Caudate nucleus (tissue), 63 donors: ENCODE measurements at places on chromosomes 7 and 10.

DNA sequence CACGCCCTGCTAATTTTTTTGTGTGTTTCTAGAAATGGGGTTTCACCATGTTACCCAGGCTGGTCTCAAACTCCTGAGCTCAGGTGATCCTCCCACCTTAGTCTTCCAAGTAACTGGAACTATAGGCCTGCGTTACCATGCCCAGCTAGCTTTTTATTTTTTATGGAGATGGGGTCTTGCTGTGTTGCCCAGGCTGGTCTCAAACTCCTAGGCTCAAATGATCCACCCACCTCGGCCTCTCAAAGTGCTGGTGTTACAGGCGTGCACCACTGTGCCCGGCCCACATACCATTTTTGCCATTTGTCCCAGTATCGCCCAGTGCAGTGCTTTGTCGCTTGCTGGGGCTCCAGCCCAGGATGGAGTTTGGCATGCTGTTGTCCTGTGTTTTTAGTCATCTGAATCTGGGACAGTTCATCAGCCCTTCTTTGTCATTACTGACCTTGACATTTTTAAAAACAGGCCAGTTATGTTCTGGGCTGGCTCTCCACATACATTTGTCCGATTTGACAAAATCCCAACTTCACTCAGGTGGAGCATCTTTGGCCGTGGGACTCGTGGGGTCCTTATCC lies 16.7 kb downstream of the FOXK1 start:
- no peak for DNase-seq

DNA sequence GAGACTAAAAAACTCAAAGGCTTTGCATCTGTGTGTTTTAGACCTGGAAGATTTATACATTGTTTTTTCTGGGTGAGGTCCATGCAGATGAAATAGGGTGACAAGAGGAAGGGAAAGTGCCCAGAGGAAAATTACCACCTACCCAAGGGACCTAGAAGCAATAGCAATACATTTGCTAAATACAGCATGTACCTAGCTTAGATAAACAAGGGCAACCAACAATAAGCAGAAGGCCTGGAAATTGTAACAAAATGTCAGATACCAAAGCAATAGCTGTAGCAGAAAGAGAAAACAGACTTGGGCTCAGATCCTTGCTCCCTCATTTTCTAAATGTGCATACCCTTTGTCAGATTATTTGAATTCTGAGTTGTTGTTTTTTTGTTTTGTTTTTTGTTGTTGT lies 318.4 kb upstream of the KMT2E start:
- no peak for DNase-seq

- no peak for DNase-seq
Observed at GRCh38 chr10:11048707-11049278, 31.1 kb downstream of the CELF2 start.

DNA sequence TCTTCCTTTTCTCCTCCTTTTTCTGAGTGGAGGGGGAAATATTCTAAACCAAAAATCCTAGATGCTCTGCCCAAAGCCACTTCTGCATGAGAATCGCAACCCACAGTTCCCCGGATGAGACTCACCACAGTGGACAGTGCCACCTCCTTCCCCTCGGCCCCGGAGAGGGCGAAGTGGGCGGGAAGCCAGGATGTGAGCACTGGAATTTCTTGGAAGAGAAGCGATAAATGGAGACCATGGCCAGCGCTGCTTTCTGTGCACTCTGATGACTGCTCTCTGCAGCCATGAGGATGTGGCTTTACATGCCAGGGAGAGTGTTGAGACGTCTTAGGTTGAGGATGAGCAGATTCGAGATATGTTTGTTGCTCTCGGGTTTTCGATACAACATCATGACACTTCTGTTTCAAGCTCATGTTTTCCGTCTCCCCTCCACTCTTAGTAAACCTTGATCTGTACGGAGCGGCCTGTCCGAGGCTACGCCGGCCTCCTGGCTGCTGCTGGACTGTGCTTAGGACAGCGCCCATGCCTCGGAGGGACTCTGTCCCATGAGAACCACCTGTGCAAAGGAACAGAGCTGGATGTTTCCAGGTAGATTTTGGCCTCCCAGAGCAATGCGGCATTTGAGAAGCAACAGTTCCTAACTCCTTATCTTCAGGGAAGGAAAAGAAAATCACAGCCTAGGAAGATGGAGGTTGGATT lies 414.6 kb upstream of the FOXK1 start:
- no peak for DNase-seq

- DNase-seq: no peak
Observed at GRCh38 chr7:131649003-131649541, 92.6 kb upstream of the PODXL start.

DNA sequence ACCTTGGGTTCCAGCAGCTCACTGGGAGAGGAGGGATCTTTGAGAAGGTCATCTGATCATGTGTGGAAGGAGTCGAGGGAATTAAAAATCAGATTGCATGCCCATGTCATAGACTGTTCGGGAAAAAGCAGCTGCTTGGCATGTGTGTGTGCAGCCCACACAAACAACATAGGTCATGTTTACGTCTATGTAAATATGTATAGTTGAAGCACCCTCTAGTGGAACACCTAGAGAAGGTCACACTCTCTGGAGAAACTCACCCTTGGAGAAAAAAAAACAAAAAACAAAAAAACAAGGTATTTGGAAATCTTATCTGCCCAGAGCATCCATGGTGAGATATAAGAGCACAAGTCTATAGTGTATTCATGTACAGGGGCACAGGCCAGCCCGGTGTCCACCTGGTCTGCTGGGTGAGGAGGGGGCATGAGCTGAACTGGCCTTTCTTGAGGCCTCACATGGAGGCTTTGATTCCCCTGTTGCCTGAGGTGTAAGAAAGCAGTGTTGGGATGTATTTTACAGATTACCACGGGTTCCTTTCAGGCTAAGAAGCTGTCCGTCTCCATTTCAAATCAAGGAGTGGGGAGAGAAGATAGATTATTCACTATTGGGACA lies 98.0 kb downstream of the NPY start:
- DNase-seq: no peak

DNA sequence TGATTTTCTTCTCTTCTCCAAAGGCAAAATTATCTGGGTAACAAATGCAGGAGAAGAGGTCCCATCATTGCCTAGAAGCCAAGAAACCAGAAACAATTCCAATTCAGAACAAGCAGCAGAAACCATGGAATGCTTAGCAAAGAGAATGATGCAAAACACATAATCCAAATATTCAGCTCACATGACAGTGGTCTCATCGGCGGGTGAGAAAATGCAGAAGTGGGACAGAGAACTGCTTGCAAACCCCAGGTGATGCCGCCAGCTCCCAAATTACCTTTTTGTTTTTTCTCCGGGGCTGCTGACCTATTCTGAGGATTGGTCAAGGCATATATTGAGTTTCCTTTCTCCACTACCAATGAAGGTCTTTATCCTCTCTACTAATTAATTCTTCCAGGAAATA lies 99.7 kb downstream of the ZNF22 start:
- DNase-seq: no peak

DNA sequence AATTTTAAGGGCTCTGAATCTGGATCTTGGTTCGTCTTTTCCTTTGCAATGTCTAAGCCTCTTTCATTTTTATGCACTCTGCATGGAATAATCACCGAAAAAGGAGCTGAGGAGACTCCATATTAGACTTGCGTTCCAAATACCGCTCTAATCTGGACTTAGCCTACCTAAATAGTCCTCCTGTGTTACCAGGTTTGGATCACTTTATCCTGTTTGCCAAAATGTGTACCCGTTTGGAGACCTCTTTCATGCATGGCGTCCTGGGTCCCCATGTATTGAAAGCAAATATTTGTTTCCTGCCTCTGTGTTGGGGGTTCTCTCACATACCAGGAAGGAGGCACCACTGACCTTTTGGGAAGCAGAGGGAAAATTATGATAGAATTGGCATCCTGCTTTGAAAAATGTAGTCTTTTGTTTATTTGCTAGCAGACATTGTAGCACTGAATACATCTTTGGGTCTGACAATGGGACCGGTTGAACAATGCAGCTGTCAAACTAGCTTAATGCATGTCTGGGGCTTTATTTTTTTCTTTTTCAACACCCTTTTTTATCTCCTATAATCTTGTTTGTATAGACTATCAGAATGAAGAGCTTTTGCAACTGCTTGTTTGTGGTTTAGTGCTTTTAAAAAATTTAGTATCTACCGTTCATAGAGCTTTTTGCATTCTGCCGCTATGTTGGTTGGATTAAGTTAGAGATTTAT lies 11.8 kb upstream of the CELF2 start:
- DNase-seq: no peak

- no peak for DNase-seq
Observed at GRCh38 chr7:99033765-99034164, 110.1 kb downstream of the SMURF1 start.

- no peak for DNase-seq
Observed at GRCh38 chr10:97013983-97014382, 171.8 kb downstream of the SLIT1 start.

DNA sequence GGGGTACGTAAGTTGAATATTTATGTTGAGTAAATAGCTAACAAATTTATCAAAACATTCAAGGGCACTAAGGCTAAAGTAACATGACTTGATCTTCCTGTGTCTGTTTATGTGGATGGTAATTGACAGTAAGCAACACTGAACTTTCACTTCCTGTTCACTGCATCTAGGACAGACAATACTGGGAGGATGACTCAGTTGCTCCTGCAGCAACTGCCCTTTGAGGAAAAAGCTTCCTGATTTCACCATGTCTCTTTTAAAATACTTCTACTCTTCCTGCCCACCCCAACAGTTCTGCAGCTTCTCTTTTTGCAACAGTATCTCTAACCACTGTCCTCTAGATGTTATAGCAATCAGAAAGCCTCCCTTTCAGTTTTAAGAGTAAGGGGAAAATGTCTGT lies 76.6 kb upstream of the HGF start:
- no peak for DNase-seq

GRCh38 chr7:105493196-105493922 lies 28.7 kb downstream of the PUS7 start:
- no peak for DNase-seq

- DNase-seq: no peak
Observed at GRCh38 chr10:75443362-75443761, 11.9 kb downstream of the LRMDA start.

DNA sequence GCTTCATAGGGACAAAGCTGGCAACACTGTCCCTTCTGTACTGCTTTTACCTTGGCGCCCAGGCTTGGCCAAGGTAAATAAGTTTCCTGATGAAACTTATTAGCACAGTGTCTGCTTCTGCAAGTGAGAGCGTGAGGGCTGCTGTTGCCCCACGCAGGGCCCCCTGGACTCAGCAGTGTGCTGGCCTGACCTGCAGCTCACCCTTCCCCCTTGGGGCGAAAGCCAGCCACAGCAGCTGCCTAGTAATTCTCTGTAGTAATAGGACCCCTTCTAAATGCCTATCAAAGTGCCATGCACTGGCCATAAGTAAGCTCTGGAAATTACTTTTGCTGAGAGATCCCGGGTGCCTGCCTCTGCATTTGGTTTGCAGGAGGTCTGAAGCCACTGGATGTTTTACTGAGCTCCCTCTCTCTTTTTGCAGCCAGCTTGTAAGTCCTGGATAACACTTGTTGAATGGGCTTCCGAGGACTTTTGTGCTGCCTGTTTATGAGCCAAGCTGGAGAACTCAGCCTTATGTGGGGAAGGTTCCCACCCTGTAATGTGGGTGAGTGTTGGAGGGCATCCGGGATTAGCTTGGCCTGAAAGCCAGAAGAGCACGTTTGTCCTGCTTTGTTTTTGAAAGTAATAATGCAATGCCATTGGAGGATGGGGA lies 293.9 kb downstream of the C7orf25 start:
- DNase-seq: no peak

GRCh38 chr7:14024406-14024805 lies 34.9 kb upstream of the ETV1 start:
- DNase-seq: peak; percentile 2

GRCh38 chr7:84813376-84813775 lies 373.5 kb downstream of the SEMA3D start:
- no peak for DNase-seq

- DNase-seq: no peak
Observed at GRCh38 chr10:123415523-123415922, 250.6 kb upstream of the GPR26 start.

GRCh38 chr7:1667566-1668395 lies 2.3 kb upstream of the ELFN1 start:
- DNase-seq: no peak

DNA sequence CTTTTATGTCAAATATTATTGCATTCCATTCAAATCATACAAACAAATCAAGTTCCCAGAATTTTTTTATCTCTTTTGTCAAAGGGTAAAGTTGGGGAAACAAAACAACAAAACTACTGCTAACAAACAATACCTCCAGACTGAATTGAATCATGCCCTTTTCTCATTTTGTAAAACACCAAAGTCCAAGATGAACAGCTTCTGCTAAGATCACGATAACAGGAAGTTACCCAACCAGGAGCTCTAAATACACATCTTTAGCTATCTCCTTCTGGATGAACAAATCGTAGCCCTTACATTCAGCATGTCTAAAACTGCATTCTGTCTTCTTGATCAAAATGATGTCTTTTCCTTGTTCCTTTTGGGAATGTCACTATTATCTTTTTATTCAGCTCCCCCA lies 97.4 kb downstream of the CTTNBP2 start:
- no peak for DNase-seq
